ENCODE measurements at places on chromosomes 2 and 18. TPM values are rescaled to one million over a fixed set of nuclear protein-coding genes. Genes with fewer than 3 reads are reported as not detected.

DNA sequence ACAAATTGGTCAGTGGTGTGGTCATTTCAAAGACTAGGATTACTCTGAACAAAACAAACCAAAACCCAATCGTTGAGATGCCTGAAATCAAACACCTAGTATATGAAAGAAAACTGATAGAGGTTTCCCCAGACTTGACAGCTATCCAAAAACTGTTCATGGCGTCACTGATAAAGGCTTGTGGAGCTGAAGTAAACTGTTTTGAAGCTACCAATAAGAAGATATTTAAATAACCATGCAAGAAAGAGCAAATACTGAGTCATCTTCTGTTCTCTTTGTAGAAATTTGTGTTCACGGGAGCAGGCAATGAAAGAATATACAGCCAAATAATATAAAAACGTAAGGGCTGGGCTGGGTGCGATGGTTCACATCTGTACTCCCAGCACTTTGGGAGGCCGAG is 7.5 kb upstream of the COLEC11 start:
- ATAC-seq = no peak

The C1QL2 gene
- total RNA-seq = not detected

DNA sequence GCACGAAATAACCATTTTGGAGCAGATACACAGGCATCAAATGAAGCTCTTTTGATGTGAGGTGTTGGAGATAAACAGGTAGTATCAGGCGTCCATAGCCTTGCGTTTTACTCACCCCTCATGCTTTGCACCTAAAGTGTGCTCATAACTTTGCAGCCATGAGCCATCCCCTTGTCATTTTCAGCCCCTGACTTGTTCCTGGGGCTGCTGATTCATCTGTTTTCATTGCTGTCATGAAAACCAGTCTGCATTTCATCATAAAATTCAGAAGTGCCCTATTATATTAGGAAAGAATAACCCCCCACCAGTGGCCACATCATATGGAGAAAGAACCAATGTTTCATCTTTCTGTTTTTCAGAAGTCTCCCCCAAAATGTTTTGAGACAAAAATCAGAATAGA is 329.7 kb upstream of the NRP2 start:
- ATAC-seq = no peak

DNA sequence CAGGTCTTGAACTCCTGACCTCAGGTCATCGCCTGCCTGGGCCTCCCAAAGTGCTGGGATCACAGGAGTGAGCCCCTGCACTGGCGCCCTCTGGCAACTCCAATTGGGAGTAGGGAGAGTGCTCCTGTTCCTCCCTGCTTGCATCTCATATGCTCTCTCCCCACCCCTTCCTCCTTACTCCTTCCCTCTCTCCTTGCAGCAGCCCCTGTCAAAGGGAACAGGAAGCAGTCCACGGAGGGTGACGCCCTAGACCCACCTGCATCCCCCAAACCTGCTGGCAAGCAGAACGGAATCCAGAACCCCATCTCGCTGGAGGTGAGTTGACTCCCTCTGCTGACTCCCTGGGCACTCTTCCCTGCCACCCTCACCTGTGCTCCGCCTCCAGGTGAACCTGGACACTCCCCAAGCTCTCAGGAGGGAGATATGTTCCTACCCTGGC is 10.7 kb downstream of the ARID5A start:
- no peak for ATAC-seq

GRCh38 chr2:7649461-7650228 is 732.4 kb downstream of the RNF144A start:
- ATAC-seq = no peak

- ATAC-seq = no peak
Observed at GRCh38 chr2:210727549-210727948, 171.2 kb downstream of the CPS1 start.

DNA sequence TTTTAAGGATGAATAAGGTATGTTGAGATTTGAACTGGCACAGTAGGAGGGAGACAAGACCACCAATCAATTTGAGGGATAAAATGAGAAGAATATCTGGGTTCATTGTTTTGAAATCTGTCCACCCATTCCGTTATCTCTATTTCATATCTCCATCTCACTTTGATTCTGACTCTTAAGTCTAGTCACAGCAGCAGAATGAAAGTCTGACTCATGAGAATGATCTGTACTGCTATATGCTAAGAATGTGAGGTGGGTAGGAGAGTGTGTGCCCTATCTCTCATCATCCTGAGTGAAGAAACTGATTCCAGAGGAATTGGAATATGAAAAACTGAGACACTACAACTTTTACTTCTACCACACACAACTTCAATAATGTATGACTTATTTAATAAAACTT is 1994.5 kb upstream of the PIK3C3 start:
- ATAC-seq = no peak

The SNORC gene
- total RNA-seq = 1.8 TPM

DNA sequence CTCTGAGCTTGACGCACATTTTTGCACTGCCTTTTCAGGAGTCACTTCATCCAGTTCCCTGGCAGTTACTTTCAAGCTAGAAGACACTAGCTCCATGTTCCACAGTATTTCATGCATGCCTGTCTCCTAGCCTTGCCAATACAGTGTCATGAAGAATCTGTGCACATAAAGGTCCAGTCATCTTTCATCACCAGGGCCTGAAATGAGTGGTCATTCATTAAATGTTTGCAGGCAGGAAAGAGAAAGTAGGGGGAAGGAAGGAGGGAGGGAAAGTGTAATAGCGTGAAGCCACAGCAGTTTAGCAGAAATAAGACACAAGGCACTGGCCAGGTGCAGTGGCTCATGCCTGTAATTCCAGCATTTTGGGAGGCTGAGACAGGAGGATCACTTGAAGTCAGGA is 92.4 kb upstream of the COPS8 start:
- no peak for ATAC-seq

The FIGN gene
- total RNA-seq = 1.0 TPM

The C2orf66 gene
- not detected for total RNA-seq

The C18orf54 gene
- 2.7 TPM for total RNA-seq

The CYRIA gene
- total RNA-seq = 1.3 TPM

DNA sequence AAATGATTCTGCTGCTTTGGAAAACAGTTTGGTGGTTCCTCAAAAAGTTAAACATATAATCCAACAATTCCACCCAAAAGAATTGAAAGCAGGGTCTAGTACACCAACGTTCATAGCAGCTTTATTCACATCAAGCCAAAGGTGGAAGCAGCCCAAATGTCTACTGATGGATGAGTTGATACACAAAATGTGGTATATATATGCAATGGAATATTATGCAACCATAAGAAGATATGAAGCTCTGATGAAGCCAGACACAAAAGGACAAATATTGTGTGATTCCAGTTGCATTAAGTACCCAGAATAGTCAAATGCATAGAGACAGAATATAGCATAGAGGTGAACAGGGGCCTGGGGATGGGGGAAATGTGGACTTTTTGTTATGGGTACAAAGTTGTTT is 269.3 kb downstream of the METTL4 start:
- ATAC-seq = no peak

The TPO gene
- 1.2 TPM for total RNA-seq

DNA sequence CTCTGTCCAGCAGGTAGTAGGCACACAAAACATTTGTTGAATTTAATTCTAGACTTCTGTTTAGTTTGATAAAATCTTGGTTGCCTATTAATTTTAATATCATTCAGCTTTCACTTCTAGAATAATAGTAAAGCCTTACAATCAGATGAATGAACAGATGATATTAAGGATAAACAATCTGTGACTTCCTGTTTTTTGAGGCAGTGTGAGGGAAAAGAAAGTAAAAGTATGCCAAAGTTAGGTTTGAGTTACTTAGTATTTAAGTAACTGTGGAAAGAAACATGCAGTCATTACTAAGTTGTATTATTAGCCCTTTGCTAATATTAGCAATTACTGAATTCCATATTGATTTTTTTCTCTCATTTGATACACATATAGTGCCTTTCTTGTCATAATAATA is 31.5 kb downstream of the EPB41L5 start:
- ATAC-seq = no peak

- peak; percentile 80 for ATAC-seq
Observed at GRCh38 chr2:10028988-10029874, 14.1 kb upstream of the KLF11 start.

The SATB2 gene
- 1.1 TPM for total RNA-seq

DNA sequence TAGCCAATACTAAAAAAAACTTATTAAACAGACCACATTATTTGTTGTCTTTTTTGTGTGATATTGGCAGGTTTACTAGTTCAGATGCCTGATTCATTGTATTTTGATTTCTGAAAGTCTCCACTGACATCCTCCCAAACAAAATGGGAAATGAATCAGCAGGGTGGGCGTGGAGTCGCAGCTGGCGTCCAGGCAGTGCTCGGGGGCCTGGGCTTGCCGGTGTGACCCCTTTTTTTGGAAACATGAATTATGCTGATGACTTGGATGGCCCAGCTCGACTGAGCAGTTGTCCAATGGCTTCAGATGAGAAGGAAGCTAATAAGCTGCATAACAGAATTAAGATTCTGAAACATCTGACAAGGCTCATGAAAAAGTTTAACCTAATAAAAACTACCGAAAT is 1.7 kb upstream of the KCNG2 start:
- no peak for ATAC-seq

DNA sequence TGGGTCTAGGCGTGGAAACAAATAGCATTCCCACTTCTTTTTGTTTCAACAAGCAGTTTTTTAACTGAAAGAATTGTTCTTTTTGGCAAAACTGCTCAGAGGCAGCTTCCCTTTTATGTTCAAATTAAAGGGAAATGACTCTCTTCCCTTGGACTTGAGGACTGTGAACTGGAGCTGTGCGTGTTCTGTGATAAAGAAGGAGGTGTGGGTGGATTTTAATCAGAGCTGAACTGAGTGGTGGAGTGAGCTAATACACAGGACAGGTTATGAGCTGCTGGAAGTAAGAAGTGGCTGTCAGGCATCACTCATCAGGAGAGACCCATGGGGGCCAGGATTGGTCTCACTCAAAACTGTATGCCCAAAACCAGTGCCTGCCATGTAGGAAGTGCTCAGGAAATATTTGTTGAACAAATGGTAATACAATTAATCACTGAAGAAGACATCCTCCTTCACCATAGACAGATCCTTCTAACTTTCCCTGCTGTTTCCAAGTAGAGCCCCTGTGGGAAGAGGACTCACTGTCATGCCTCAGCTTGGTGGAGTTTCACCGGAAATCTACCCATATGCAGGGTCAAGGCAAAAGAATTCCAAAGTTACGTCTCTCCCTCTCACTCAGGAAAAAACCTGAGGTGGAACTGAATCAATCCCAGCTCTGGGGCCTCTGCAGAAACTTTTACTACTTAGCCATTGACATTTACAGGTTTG is 55.9 kb downstream of the FEZ2 start:
- no peak for ATAC-seq

GRCh38 chr2:105775809-105776559 is 31.3 kb downstream of the NCK2 start:
- ATAC-seq = peak; percentile 14

- ATAC-seq = no peak
Observed at GRCh38 chr2:150700666-150701580, 213.5 kb upstream of the RND3 start.

GRCh38 chr2:197255543-197255942 is 55.0 kb downstream of the ANKRD44 start:
- peak; percentile 76 for ATAC-seq

GRCh38 chr2:71045865-71046548 is 22.4 kb upstream of the NAGK start:
- no peak for ATAC-seq

DNA sequence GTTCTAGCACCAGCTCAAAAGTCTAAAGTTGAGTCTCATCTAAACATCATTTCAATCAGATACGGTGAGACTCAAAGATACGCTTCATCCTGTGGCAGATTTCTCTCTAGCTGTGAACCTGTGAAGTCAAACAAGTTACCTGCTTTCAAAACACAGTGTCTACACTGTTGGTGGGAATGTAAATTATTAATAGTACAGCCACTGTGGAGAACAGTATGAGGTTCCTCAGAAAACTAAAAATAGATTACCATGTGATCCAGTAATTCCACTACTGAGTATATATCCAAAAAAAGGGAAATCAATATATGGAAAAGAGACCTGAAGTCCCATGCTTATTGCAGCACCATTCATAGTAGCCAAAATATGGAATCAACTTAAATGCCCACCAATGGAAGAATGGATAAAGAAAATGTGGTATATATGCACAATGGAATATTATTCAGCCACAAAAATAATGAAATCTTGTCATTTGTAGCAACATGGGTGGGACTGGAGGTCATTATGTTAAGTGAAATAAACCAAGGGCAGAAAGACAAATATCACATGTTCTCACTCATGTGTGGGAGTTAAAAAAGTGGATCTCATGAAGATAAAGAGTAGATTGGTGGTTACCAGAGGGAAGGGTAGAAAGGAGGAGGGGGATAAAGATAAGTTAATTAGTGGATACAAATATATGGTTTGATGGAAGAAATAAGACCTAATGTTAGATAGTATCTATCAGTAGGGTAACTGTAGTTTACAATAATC is 11.7 kb downstream of the UBR3 start:
- ATAC-seq = no peak

DNA sequence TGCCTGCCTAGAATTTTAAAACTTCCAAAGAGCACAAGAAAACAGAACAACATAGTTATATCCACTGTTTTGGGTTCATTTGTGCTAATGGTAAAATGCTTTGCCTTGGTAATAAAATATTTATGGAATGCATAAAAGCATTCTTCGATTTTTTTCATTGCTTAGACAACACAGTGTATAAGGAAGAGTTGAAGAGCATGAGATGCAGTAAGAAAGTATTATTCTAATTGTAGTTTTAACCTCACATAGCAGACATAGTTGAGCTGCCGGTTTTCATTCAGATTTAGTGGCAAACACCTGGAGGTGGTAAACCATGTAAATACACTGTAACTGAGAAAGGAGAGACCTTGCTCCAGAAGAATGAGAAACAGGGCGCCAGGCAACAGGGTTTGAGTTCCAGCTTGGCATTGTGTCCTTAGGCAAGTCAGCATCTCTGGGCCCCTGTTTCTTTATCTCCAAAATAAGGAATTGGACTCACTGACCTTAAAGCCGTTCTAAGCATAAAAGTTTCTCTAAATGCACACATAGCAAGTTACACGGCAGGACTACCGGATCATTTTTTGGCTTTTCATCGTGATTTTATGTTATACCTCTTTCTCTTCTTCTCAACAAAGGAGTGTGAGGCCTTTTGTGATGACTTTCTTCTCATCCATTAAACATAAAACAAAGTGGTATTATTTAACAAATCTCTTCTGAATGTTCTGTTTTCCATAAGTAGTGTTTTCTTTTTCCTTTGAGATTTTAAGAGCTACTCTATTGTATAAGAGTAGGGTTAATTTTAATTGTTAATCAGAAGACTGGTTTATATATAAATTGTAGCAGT is 7.9 kb downstream of the UGP2 start:
- no peak for ATAC-seq

GRCh38 chr18:26771524-26771923 is 94.0 kb downstream of the AQP4 start:
- ATAC-seq = peak; percentile 33

The EFEMP1 gene
- total RNA-seq = 12.7 TPM

The CSRNP3 gene
- total RNA-seq = 1.2 TPM

GRCh38 chr2:144040834-144041233 is 479.1 kb downstream of the ZEB2 start:
- no peak for ATAC-seq

DNA sequence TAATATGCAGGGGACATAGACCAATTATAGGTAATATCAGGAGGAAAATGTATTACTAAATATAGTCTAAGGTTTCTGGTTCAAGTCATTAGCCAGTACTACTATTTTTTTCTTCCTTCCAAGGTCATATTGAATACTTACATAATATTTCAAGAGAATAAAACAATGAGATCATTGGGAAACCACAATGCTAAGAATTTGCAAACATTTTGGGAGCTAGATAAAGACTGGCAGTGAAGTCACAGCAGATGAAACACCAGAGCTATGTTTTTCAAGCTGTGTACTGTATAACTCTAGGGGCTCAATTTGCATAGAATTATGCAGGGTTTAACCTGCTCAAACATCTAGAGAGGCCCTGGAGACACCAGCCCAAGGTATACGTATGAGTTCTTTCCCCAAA is 80.5 kb upstream of the KCNH7 start:
- no peak for ATAC-seq

The SPC25 gene
- 6.0 TPM for total RNA-seq
